Activated CD8-positive, alpha-beta memory T cell treated with anti-CD3 and anti-CD28 coated beads for 48 hours (primary cell): ENCODE measurements at places on chromosomes 5 and 9.

GRCh38 chr5:33283243-33283642 is 157.5 kb upstream of the TARS1 start:
- DNase-seq, result no peak

GRCh38 chr9:138023394-138024124 is 146.0 kb downstream of the CACNA1B start:
- no peak for DNase-seq

GRCh38 chr9:69168709-69169217 is 5.3 kb upstream of the TJP2 start:
- DNase-seq, result peak; percentile 18

DNA sequence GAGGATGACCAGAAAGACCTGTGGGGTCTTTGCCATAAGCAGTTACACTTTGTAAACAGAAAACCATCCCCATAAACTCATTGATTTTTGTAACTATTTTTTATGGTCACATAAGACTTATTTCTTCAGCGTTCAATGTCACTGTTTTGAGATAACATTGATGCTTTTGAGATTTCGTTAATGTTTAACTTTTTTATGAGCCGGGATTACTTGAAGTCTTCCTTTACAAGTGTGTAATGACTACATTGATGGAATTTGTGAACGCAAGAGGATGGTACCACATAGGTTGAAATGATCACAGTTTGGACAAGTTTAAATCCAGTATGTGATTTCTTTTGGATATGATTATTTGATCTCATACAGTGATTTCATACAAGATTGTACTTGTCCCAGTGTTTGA is 1.8 kb downstream of the SLC12A2 start:
- DNase-seq, result no peak

GRCh38 chr5:62650197-62650596 is 71.6 kb downstream of the LRRC70 start:
- no peak for DNase-seq

DNA sequence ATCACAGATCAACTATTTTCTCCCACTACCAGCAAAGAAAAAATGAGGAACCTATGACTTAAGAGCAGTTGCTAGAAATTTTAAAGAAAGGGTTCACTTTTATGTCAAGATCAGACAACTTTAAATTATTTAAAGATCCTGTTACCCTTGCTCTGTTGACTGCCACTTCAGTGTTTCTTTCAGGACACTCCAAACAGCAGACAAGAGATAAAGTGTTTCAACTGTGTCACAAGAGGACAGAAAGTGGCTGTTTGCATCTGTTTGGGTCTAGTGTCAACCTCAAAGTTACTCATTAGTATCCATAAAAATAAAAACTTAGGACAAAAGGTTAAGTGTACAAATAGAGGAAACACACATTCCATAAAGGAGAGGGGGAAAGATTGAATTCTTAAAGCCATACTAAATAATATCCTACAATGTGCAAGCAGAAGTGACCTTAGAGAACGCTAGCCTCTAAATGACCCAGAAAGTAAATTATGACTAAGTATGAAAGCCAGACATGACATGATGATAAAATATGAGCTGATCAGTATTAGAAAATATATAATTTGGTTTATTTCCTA is 24.9 kb downstream of the HMGCS1 start:
- DNase-seq, result no peak

DNA sequence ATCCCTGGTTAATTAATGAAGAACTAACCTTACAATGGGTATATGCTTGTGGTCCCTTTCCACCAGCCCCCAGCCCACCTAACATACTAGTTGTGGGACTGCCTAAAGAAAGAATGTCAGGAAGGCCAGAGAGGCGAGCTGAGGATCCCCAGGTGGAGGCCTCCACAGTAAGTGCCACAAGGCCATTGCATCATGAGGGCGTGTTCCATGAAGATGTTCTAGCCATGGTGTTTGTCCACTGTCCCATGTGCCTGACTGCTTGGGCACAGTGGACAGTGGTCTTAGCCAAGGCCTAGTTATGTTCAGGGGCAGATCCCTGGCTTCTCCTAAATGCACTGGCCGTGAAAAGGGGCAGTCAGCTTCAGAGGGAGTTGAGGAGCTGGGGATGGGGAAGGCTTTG is 21.1 kb downstream of the ZFP62 start:
- no peak for DNase-seq

DNA sequence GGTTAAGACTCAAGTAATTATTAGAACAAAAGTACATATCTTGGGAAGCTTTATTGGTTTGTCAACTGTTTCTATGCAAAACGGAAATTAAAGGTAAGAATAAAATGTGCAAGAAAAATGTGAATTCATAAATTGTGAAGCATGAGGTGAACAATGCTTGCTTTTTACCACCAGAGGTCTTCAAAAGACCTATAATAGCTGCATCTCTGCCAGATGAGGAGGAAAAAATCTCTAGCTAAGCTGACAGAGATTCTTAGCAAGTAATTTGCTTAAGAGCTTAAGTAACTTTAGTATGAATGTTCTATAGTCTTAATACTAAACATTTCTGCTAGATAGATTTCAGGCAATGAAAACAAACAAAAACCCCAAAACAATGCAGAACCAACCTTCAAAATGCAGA is 54.1 kb downstream of the MRPS30 start:
- DNase-seq, result no peak

DNA sequence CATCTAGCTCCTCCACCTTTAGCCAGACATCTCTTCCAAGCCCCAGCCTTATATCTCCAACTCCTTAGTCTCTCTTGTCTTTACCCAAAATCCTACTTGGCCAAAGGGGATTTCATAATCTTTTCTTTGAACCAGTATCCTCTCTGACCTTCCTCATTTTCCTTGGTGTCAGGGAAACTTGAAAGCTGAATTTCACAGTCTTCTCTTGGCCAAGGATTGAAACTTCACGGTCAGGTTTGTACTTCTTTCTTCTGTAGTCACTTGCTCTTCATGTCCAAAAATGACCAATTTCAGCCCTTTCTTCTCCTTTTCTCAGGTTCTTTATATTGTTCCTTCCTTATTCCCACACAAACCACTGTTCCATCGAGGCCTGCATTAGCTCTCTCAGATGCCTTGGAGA is 473.7 kb upstream of the KLF4 start:
- no peak for DNase-seq

- no peak for DNase-seq
Measured at GRCh38 chr9:126708178-126708577, 94.5 kb downstream of the LMX1B start.

GRCh38 chr5:91049112-91049511 is 334.0 kb downstream of the ARRDC3 start:
- no peak for DNase-seq

DNA sequence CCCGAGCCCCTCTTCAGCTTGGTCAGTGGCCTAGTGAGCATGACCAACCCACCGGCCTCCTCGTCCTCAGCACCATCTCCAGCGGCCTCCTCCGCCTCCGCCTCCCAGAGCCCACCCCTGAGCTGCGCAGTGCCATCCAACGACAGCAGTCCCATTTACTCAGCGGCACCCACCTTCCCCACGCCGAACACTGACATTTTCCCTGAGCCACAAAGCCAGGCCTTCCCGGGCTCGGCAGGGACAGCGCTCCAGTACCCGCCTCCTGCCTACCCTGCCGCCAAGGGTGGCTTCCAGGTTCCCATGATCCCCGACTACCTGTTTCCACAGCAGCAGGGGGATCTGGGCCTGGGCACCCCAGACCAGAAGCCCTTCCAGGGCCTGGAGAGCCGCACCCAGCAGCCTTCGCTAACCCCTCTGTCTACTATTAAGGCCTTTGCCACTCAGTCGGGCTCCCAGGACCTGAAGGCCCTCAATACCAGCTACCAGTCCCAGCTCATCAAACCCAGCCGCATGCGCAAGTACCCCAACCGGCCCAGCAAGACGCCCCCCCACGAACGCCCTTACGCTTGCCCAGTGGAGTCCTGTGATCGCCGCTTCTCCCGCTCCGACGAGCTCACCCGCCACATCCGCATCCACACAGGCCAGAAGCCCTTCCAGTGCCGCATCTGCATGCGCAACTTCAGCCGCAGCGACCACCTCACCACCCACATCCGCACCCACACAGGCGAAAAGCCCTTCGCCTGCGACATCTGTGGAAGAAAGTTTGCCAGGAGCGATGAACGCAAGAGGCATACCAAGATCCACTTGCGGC is 1.8 kb downstream of the EGR1 start:
- DNase-seq, result no peak

DNA sequence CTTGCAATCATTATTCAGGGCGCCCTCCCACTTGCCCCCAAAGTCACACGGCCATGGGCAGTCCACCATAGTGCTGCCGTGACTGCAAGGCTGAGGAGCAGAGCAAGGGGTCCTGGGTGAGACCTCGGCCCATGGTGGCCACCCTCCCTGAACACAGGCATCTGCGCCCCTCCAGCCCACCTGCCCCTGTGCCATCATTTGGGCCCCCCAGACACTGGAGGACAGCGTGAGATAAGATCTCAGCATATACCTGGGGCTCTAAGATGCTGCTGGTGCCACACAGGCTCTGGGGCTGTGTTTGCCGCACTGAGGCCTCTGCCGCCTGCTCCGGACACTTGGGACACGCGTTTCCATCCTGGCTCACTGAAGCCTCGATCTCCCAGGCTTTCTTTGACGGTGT is 3.5 kb downstream of the TMEM250 start:
- DNase-seq, result no peak

DNA sequence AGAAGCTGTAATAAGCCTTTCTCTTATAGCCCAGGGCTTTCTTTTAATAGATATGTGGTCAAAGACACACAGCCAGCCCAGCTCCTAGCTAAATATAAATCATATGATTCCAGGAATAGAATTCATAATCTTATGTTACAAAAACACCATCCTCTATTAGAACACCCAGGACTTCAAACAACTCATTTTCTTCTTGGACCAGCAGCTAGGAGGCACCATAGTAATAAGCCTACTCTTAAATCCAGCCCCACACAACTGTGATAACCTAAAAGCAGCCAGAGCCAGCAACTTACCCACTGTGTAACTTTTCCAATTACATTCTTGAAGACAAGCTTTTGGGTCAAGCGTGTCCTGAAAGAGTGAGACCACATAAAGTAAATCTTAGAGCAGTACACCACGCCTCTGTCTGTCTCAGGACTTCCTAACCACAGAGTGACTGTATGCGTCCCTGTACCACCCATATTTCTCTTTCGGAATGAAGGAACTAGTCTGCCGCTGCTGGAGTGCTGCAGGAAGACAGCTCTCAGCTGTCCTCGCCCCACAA is 223.8 kb downstream of the TLE1 start:
- DNase-seq, result no peak

- DNase-seq, result no peak
Measured at GRCh38 chr5:18366234-18366633, 732.0 kb downstream of the TAF11L14 start.

GRCh38 chr5:149412783-149413476 is 33.8 kb upstream of the IL17B start:
- DNase-seq, result no peak

- no peak for DNase-seq
Measured at GRCh38 chr5:176636426-176636825, 6.0 kb downstream of the EIF4E1B start.

DNA sequence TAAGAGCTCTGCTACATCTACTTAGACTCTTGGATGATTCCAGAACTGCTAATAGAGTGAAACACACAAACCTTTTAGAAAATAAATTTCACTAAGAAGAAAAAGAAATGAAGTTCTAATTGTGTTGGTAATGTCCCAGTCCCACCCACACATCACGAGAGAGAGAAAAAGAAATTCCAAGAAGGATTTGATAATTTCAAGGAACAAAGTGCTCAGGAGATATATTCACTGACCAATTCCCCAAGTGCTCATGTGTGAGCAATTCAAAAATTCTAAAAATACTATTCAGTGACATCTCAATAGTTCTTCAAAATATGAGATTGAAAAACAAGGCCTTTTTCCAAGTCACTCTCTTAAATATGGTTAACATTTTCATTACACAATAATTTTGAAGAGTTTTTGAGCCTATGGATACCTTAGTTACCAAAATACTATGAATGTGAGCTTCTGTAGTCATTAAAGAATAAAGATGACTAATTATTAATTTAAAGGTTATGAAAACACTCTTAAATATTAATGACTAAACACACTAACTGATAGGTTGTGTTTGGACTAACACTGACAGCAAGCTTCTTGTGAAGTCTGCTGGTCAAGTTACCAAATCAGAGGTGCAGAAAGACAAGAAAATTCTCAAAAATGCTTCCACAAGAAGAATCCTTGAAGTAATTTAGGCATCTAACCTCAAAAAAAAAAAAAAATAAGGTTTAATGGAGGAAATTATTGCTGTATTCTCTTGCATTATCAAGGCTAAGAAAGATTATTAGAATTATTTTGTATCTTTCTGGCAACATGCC is 245.3 kb downstream of the PDE4D start:
- no peak for DNase-seq

GRCh38 chr5:173909199-173909598 is 21.1 kb downstream of the CPEB4 start:
- no peak for DNase-seq

DNA sequence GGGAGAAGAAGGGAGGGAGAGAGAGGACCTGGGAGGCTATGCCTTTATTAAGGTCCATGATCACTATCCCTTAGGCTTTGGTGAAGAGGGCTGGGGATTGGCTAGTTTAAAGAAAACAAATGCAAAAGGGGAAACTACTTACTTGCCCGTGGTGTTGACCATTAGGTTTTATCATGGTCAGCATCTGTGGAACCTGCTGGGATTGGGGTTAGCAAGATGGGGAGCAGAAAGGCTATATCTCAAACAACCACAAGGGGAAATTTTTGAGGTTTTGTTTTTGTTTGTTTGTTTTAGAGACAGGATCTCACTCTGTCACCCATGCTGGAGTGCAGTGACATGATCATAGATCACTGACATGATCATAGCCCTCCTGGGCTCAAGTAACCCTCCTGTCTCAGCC is 9.0 kb upstream of the RAD23B start:
- DNase-seq, result no peak

DNA sequence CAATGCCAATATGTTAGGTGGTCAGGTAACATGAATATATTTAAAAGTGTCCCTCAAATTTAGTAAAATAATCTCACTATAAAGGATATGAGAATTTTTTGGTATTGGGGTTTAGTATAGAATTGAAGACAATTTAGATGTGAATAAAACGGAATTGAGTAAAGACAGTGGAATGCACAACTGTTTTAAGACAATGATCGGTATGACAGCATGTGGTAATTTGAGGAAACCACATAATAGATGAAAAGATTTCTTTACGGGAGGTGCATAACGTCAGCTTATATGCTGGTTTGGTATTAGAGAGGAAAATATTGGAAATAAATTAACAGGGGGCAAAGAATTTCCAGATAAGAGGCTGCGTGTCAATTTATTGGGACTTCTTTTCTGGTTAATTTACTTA is 1043.2 kb downstream of the CDH18 start:
- DNase-seq, result no peak

DNA sequence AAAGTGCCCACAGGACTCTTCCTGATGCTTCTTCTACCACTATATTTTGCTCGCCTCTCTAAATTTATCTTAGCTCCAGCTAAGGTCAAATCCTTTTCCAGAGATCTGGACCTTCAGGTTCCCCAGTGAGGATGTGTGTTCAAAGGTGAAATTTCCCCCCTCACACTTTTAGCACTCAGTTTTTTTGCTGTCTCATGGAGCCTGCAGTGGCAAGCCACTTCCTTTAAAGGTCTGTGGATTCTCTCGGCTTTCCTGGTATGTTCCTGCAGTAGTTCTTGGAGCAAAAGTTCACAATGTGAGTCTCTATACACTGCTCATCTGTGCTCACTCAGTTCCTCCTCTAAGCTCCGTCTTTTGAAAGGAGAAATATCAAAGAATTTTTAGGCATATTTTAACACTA is 181.4 kb downstream of the LURAP1L start:
- DNase-seq, result no peak

- no peak for DNase-seq
Measured at GRCh38 chr5:39455645-39456044, 30.9 kb upstream of the DAB2 start.
